ENCODE measurements at places on chromosomes 16 and 17. TPM values are rescaled to one million over a fixed set of nuclear protein-coding genes. Genes with fewer than 3 reads are reported as not detected.

The POLR2A gene
- 64.2 TPM for total RNA-seq

The C17orf107 gene
- total RNA-seq: 10.5 TPM

The P2RX1 gene
- 2.0 TPM for total RNA-seq

The GRAP gene
- total RNA-seq: 9.8 TPM

The NLGN2 gene
- total RNA-seq: 6.7 TPM

The RNF222 gene
- total RNA-seq: not detected

Data from breast epithelium (tissue), 4 donors.